ENCODE measurements at places on chromosomes 2 and 18. TPM values are rescaled to one million over a fixed set of nuclear protein-coding genes. Genes with fewer than 3 reads are reported as not detected.

Gene TMEM17
- total RNA-seq, result 0.32 TPM

Gene FOXD4L1
- 0.12 TPM for total RNA-seq

DNA sequence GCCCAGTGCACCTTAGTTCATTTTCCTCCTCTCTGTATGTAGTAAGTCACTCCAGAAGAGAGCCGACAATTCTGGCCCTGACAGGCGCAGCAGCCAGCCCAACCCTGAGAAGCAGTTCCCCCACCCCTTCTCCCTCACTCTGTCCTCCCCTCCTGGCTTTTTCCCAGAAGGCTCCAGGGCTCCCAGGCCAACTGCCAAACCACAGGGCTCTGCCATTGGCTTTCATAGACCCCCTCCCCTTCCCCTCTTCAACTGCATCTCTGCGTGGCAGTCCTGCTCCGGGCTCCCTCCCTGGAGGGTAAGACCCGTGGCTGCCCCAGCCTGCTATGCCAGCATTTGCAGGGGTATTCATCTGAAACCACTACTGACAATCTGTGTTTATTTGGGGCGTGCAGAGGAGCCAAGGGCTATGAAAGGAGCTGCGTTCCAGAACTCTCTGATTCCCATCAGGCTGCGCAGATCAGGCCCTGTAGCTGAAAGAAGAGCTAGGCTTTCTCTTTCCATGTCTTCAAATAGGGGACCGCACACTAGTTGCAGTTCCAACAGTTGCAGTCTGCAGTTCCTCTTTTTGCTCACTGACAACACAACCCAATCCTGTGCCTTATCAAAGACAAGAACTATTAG is 388.6 kb upstream of the TNP1 start:
- no peak for DNase-seq

Gene RFTN2
- not detected for total RNA-seq

DNA sequence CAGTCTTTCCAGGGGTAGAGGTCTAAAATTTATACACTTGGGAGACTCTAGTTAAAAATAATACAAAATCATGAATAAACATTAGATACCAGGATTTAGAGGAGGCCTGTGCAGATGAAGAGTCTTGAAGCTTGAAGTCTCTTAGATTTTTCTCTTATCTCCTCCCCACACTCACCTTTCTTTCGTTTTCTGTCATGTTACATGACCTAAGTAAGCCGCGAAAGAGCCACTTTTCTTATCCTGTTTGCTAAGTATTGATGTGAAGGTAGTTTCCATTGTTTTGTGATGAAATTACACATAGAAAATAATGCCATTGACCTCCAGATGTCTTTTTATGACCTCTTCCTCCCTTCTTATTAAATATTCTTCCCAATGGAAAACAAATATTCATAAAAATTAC is 367.8 kb downstream of the LRRTM1 start:
- DNase-seq, result no peak

Gene KCNG3
- total RNA-seq, result 0.16 TPM
